NCI-H1092 (cell line): ENCODE measurements at places on chromosomes 11 and 22.

- peak; percentile 7 for DNase-seq
Measured at GRCh38 chr11:27471589-27472397, 797 bp downstream of the LGR4 start.

GRCh38 chr11:18769802-18770456 lies 21.7 kb downstream of the PTPN5 start:
- no peak for DNase-seq

- no peak for DNase-seq
Measured at GRCh38 chr11:11757909-11758308, 83.9 kb upstream of the USP47 start.

DNA sequence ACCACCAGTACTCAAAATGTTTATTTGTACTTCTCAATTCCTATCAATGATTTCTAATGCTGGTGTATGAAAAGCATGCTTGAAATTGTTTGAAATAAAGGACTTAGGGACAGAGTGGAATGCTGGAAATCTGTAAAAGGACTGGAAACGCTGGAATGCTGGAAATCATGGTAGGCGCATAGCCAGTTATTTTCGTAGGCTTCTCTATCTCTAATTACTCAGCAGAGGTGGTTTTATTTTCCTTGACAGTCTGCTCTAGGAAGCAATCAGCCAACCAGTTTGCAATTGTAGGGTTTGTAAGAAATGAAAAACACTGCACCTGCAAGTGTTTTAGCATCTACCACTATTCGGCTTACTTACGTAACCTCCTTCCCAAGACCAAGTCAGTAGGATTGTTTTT lies 788 bp downstream of the LIN7C start:
- DNase-seq = no peak

GRCh38 chr11:128716661-128717210 lies 22.9 kb downstream of the FLI1 start:
- DNase-seq = no peak

- no peak for DNase-seq
Measured at GRCh38 chr11:83409891-83410290, 123.7 kb upstream of the CCDC90B start.

DNA sequence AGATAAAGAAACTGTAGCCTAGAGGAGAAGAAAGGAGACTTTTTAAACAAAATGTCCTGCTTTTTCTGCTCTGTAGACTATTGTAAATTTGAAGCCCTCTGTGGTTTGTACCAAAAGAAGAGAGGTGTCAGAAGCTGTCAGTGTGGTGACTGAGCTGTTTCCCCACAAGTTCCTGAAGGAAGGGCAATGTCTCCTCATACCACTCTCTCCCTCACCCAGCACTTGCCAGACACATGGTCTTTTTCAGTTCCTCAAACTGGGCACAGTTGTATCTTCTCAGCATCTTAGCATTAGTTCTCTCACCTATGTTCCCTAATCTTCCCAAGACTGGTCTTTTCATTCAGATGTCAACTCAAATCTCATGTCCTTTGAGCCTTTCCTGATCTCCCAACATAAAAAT lies 4.3 kb downstream of the BCO2 start:
- no peak for DNase-seq

- no peak for DNase-seq
Measured at GRCh38 chr11:61994981-61995380, 27.5 kb upstream of the FTH1 start.

- DNase-seq = no peak
Measured at GRCh38 chr11:13318498-13319295, 41.1 kb downstream of the BMAL1 start.

DNA sequence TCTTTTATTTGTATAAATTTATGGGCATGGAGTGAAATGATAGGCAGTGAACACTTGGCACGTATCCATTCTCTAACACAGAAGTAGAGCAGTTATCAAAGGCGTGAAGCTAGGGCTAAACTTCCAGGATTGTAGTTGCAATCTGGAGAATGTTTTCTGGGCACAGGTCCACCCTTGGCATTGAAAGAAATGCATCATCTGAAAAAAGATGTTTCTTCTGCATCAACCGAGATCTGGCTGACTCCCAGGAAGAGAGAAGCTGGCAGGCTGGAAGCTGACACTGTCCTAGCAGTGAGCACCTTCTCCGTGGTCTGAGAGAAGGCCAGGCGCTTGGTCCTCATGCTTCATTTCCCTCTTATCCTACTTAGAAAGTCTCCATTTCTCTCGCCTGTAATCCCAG lies 600.0 kb downstream of the BRD1 start:
- no peak for DNase-seq

DNA sequence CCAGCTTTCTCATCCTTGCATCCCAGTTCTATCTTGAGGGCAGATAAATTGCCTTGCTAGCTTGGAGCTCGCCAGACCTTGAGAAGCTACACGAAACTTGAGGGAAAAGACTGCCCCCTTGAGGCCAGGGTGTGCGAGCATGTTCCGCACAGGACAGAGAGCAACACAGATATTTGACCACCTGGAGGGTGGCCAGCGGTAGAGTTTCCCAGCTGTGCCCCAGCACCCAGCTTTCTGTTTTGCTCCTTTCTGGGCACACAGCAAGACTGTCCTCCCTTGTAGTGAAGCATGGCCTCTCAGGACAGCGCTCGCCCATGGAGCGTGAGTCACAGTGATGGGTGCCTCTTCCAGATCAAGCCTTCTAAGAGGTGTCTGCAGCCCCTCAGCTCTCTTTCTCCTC lies 23.5 kb downstream of the SPATA19 start:
- DNase-seq = peak; percentile 64

- DNase-seq = no peak
Measured at GRCh38 chr11:111069066-111069465, 176.5 kb upstream of the POU2AF2 start.

- DNase-seq = no peak
Measured at GRCh38 chr11:8040261-8040920, 40.6 kb upstream of the TUB start.

- DNase-seq = no peak
Measured at GRCh38 chr11:93585758-93586157, 42.6 kb upstream of the SMCO4 start.

- DNase-seq = no peak
Measured at GRCh38 chr22:28630177-28630574, 49.5 kb downstream of the TTC28 start.

- DNase-seq = no peak
Measured at GRCh38 chr11:41713030-41713429, 253.6 kb upstream of the LRRC4C start.

GRCh38 chr22:49997251-49997599 lies 15.3 kb downstream of the IL17REL start:
- no peak for DNase-seq

GRCh38 chr11:37280200-37280599 lies 682.2 kb upstream of the RAG2 start:
- DNase-seq = no peak

GRCh38 chr22:48857202-48857805 lies 970.4 kb downstream of the BRD1 start:
- no peak for DNase-seq

GRCh38 chr11:15955595-15955994 lies 400.8 kb downstream of the SOX6 start:
- DNase-seq = no peak

DNA sequence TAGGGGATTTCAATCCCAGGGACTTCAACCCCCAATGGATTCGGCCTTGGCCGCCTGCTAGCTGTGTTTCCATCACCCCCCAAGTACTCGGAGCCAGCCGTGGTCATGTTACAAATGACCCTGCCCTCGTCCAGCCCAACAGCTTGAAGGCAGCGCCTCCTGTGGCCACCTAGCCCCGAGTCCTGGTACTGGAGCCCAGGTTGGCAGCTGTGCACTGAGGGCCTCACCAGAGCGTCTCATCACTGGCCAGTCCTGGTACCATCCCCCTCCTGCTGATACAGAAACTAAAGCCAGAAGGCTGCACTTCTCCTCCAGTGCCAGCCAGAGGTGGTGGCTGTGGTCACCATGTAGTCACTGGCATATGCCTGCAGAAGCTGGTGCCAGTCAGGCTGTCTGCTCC lies 44.9 kb upstream of the FADD start:
- DNase-seq = no peak

DNA sequence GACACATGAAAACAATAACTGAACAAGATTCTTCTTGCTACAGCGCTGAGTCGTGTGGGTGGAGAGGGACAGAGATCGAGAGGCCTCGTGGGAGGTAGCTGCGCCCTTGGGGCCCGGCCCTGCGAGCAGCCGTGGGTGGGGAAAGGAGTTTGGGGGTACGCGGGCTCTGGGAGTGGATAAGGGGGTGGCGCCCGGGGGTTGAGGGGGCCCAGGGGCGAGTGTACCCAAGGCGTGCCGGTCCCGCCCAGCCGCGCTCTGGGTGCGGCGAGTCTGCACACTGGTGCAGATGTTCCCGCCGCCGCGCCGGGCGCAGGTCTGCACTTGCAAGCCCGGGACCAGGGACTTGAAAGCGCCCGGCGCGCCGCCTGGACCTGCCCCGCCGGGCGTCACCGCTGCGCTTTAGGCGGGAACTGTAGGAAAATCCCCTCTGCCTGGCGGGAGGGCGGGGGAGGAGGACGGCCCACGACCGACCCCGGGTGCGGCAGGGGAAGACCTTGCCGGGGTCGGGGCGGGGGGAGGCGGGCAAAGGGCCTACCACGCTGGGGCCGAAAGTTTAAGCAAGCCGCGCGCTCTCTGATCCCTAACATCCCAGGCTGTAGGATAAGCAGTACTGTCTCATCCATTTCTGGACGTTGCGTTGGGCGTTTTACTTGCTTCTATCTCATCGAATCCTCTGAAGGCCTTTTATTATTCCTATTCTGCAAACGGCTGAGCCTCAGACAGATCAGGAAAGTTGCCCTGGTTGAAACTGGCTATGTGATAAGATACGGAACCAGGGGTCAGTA lies 1.4 kb upstream of the KREMEN1 start:
- DNase-seq = no peak

GRCh38 chr11:117586392-117586791 lies 210.6 kb downstream of the DSCAML1 start:
- no peak for DNase-seq

GRCh38 chr11:130547761-130548490 lies 99.5 kb downstream of the ADAMTS15 start:
- DNase-seq = no peak
